ENCODE measurements at places on chromosomes 12 and 14.

- DNase-seq, result no peak
These were observed 34.1 kb upstream of the KLHDC2 start for GRCh38 chr14:49733836-49734235.

GRCh38 chr14:102201776-102202175, 62.1 kb downstream of the WDR20 start:
- DNase-seq, result no peak

- no peak for DNase-seq
These were observed 17.9 kb upstream of the MDM1 start for GRCh38 chr12:68349921-68350606.

GRCh38 chr12:120485961-120486881, 9.7 kb upstream of the DYNLL1 start:
- no peak for DNase-seq

DNA sequence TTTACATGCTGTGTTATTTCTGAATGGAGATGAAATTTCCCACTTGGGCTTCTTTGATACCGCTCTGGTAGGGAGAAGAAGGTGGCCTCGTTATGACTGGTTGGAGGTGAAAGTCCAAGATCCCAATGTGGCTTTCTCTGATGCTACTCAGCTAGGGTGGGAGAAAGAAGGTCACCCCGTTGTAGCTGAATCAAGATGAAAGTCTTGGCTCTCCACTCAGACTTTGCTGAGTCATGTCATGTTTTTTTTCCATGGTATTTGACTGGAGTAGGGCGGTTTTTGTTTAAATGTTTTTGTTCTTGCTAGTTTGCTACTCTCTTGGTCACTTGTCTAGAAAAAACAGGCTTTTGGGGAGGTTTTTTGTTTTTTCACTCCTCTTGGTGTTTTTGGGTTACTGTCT, 2.4 kb upstream of the PDE6H start:
- no peak for DNase-seq

- DNase-seq, result no peak
These were observed 31.3 kb downstream of the PTPRB start for GRCh38 chr12:70605976-70606375.

DNA sequence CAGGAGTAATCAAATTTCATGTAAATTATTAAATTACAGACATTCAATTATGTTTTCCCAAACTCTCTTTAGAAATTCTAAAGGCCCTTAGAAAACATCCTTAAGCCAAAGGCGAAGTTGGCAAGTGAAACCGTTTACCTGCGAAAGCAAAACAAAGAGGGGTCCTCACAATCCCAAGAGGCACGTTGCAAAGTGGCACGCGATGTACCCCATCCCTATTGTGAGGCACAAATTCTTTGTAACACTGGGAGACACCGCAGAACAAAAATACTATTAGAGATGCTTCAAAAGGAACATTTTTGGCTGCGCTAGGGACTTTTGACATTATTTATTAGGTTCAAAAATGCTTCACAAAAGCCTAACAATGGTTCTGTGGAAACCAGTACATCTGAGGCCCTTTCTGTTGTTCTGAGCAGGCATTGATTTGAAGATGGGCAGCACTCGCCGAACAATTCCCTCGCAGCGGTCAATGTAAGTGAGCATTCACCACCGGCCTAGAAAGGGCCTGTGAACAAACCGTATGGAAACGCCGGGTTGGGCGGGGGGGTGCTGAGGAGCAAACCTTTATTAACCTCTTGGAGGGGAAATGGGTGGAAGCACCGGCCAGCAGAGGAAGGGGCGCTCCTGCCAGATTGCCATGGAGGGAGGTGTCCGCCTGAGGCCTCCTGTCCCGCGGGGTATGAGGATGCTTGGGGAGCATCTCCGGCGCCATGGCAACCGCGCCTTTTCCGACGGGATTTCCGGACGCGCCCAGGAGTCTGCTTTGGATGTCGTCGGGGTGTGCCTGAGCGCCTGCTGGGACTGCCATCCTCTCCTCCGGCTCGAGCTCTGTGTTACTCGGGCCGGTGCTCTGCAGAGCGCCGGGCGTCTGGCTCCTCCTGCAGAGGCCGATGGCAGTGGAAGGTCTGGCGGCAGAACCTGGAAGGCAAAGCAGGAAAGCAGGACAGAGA, 193.9 kb downstream of the C12orf42 start:
- no peak for DNase-seq

- DNase-seq, result no peak
These were observed 464.5 kb downstream of the GXYLT1 start for GRCh38 chr12:41680155-41680554.

DNA sequence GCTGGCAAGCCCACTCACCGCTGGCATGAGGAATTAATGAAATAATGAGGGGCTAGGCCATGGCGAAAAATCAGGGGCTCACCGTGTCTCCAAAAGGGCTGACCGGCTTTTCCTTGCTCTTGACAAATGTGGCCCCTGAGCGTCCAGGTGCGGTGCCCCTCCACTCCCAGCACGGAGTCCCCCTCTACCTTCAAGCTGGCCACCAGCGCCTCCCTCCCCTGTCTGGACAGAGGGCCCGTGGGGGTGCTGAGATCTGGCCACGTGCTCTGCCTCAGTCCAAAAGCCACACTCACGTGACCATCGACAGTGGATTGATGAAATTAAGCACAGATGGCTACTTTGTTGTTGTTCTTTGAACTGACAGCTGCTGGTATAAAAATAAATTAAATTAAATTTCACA, 78.8 kb upstream of the BCL11B start:
- no peak for DNase-seq

GRCh38 chr12:39355841-39356240, 87.1 kb downstream of the KIF21A start:
- DNase-seq, result no peak

Measured in Kasumi-1 (cell line).